ENCODE measurements at places on chromosomes 7 and 10.

- ATAC-seq = no peak
Measured at GRCh38 chr10:131585761-131586160, 274.2 kb upstream of the TCERG1L start.

- no peak for ATAC-seq
Measured at GRCh38 chr10:86964061-86964846, 4.0 kb upstream of the ADIRF start.

- ATAC-seq = no peak
Measured at GRCh38 chr10:75717126-75717916, 285.9 kb downstream of the LRMDA start.

DNA sequence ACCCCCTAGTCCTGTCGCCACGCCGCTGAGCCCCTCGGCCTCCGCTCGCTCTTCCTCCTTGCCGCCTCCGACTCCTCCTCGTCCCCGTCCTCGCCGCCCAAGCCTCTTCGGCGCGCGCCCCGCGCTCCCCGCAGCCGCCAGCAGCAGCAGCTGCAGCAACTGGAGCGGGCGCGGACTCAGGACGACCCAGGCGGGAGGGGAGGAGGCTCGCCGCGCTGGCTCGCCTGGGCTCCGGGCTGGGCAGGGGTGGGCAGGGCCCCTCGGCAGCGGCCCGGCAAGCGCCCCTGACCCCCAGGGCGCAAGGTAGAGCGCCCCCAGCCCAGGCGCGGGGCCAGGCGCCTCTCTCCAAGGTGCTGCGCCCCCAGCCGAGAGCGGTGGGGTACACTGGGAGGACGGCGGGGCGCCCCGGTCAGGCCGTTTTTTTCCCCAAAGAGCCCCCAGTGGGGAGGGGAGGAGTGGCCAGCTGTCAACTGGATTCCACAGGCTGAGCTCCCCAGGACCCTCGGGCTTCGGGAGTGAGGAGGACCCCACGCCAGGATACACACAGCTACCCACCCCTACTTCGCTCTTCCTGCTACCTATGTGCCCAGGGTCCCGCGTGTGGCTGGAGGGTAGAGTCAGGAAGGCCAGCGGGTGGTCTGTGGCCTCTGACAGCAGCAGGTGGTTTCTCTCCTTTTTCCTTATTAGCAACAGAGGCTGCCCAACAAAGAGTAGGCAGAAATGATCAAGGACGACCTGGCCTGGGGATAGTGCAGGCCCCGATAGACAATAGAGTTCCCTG lies 903 bp upstream of the KCNMA1 start:
- peak; percentile 55 for ATAC-seq

- no peak for ATAC-seq
Measured at GRCh38 chr10:62244088-62244487, 24.6 kb downstream of the RTKN2 start.

- no peak for ATAC-seq
Measured at GRCh38 chr10:32033171-32033570, 23.1 kb downstream of the KIF5B start.

- ATAC-seq = no peak
Measured at GRCh38 chr10:69481811-69482524, 30.7 kb downstream of the TSPAN15 start.

- no peak for ATAC-seq
Measured at GRCh38 chr10:86785037-86785436, 28.6 kb downstream of the BMPR1A start.

DNA sequence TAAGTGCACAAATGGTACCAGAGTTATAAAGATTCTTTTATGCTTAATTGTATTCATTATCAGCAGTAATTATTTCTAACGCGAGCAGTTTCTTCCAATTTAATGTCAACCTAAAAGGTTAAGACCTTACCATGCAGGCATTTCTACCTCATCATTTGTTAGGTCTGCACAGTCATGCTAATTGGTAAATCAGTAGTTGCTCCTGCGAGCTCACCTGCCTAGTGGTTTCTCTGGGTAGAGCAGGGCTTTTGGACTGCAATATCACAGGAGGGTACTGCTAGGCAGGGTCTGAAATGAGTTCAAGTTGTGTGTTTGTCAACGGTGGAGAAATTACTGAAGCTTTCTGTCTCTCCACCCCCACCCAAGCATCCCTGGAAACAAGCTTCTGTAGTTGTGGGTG lies 558.5 kb upstream of the MGMT start:
- no peak for ATAC-seq

DNA sequence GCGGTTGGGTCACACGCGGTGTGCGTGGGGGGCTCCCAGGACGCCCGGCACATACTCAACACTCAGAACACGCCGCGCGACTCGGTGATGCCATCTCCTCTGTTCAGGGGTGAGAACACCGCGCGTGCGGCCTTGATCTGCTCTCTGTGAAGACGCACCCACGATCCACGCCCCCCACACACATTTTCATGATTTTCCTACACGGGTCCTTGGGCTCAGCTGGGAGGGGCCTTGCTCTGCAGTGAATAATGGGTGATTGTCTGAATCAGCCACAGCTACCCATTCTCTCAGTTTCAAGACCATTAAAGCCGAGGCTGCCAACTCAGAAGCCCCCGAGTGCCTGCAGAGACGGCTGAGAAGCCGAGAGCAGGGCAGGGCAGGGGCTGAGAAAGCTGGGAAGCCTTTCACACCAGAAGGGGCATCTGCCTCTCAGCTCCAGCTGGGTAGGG lies 54.3 kb upstream of the PDGFA start:
- no peak for ATAC-seq

GRCh38 chr10:53284615-53285182 lies 512.1 kb upstream of the MBL2 start:
- ATAC-seq = no peak

All from SK-N-SH treated with all-trans-retinoic acid at 6 μM for 48 hours (cell line).